ENCODE measurements at places on chromosomes 4 and X.

DNA sequence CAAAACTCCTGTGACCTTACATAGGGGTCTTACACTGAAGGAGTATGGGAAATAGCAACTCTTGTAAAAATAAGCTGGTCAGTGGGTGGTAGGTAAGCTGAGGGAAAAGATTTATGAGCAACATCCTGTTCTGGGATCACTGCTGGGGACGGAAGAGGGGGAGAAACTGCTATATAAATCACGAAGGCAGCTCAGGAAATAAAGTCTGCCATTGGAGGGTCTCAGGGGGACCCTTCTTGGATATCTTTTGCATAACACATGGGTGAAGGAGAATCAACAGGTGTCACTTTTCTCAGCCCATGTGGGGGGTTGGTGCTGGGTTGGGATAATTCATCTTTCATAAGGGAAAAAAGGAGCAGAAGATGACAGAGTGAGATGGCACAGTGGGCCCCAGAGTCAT, 33.7 kb downstream of the AFF1 start:
- DNase-seq, result no peak

GRCh38 chr4:177478496-177478895, 36.3 kb upstream of the AGA start:
- DNase-seq, result no peak

DNA sequence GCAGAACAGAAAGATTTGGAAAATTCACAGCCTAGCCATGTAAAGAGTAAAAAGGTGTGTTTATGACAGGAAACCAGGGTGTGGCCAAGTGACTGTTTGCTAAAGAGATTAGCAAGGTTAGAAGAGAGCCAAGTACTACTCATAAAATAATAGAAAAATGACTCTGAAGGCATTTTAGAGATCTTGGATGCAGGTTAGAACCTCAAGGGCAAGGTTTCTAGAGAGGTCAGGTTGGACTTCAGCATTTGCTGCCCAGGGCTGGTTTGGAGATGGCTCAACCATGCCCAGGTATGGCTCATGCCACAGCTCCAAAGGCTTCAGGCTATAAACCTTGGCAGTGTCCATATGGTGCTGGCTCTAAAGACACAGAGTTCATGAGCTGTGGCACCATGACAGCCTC, 40.6 kb upstream of the ADGRA3 start:
- DNase-seq, result no peak

DNA sequence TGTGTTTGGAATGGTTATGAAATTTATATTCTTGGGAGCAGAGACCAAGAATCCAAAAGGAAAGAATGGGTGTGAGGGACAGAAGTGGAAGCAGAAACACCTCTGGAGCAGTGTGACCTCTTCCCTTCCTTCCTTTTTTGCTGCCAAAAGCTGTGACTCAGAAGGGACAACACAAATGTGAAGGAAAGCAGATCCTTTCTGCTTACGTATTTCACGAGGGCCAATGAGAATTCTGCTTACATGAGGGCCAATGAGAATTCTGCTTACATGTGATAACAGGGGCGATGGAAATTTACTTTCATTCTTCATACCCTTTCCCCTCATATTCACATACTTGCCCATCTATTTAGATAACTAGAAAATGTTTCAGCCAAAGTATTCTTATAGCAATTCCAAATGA, 404.6 kb downstream of the PRDM5 start:
- no peak for DNase-seq

GRCh38 chr4:86107112-86107511, 252.7 kb downstream of the MAPK10 start:
- no peak for DNase-seq

GRCh38 chrX:120350450-120351138, 11.3 kb upstream of the ATP1B4 start:
- no peak for DNase-seq

- no peak for DNase-seq
Measured at GRCh38 chr4:16843831-16844508, 54.5 kb downstream of the LDB2 start.

- no peak for DNase-seq
Measured at GRCh38 chr4:38671592-38671940, 7.6 kb downstream of the KLF3 start.

GRCh38 chr4:54213001-54213400, 16.1 kb upstream of the PDGFRA start:
- no peak for DNase-seq

DNA sequence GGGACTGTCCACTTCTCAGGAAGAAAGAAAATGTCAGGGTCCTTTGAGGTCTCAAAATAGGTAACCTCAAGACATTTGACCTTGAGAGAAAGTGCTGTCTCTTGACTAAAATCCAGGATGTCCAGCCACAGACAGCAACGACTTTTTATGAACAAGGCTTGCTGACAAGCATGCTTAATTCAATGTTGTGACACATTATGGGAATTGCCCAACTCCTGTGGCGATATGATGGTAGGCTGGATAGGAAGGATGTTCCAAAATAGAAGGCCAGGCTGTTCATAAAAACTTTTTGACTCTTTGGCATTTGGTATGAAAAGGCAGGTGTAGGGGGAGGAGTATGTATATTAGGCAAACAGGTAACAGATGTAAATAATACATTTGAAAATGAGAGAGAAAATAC, 50.8 kb upstream of the EDNRA start:
- DNase-seq, result no peak

- peak; percentile 21 for DNase-seq
Measured at GRCh38 chr4:59565836-59566235, 1634.3 kb upstream of the ADGRL3 start.

DNA sequence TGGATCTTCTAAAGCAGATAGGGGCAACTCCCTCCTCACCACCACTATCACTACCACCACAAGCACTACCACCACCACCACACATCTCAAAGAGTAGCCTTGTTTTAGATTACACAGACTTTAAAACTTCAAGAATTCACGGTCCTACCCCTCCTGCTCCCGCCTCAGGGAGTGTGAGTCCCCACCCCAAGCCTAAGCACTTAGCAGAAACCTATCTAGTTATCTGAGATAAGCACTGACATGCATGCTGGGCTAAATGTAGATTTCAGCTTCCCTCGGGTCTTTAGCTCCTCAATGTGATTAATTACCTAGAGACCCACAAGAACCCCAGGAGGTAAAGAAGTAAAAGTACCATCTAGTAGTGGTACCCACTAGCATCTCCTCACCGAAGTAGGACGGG, 775 bp downstream of the AMOT start:
- no peak for DNase-seq

GRCh38 chr4:102564399-102565059, 63.4 kb downstream of the NFKB1 start:
- DNase-seq, result no peak

- no peak for DNase-seq
Measured at GRCh38 chr4:35238793-35239192, 1005.5 kb downstream of the ARAP2 start.

- no peak for DNase-seq
Measured at GRCh38 chrX:16185725-16186136, 18.4 kb downstream of the MAGEB17 start.

GRCh38 chr4:173169428-173170181, 994 bp downstream of the GALNT7 start:
- no peak for DNase-seq

DNA sequence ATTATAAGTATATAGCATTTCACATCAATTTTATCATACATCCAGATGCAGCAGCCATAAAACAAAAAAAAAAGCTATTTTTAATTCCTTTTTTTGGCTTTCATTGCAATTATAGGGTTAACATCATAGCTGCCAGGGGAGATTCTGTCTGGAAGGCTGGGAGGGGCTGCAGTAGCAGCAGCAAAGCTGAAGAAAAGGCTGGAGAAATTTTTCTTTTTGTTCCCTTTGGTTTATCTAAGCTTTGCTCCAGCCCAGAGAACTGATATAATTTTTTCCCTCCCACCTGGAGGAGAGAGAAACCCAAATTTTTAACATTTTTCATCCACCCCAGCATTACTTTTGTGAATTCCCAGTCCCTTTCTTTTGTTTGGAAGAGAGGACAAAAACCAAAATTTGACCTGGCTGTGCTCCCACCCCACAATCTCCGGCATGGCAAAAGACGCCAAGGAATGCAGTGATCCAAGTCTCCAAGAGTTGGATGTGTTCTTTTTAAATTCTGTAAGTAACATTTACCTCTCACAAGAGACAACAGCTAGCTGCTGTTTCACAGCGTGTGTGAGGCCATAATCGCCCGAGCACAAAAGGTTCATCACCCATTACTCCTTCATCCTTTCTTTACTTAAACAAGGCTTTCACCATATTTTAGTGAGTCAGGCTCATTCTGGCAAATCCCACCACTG, 25.1 kb upstream of the FAM156A start:
- no peak for DNase-seq

DNA sequence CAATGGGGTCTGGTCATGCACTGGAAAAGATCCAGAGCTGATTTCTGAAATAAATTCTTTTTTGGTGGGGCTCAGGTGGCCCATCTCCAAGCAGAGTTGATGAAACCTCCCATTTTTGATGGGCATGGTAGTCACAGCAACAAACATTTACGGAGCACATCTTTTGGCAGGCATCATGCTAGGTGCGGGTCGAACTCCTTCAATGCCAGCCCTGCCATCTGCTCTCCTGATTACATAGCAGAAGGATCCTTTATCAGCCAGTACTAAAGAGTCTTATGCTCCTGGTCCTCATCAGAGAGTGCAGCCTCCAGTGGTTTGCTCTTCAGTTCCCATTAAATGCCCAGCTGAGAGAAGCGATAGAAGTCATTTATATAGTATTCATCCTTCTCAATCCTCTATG, 121.7 kb downstream of the GRXCR1 start:
- DNase-seq, result peak; percentile 61

DNA sequence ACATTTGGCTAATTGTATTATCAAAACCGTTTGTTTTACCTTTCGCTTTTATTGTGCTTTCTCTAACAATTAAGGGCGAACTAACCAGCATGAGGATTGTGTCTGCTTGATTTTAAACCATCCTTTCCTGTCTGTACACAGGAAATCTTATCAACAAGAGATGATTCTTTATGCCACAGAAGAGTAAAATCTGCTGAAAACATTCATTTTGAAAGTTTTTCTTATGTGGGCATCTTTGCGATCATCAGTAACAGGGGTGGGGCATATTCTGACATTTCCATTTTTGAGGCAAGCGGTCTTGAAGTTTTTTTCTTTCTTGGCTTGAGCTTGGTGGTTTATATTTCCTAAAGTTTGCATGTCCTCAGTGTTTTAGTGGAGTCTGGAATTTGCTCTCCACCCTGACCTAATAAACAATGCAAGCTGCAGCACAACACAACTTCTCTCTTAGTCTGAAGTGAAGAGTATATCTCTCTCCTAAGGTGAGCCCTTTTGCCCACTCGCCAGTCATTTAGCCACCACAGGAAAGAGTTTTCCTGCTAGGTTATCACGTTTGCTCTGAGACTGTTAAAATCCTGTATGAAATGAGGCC, 26.6 kb downstream of the NFKB1 start:
- no peak for DNase-seq

DNA sequence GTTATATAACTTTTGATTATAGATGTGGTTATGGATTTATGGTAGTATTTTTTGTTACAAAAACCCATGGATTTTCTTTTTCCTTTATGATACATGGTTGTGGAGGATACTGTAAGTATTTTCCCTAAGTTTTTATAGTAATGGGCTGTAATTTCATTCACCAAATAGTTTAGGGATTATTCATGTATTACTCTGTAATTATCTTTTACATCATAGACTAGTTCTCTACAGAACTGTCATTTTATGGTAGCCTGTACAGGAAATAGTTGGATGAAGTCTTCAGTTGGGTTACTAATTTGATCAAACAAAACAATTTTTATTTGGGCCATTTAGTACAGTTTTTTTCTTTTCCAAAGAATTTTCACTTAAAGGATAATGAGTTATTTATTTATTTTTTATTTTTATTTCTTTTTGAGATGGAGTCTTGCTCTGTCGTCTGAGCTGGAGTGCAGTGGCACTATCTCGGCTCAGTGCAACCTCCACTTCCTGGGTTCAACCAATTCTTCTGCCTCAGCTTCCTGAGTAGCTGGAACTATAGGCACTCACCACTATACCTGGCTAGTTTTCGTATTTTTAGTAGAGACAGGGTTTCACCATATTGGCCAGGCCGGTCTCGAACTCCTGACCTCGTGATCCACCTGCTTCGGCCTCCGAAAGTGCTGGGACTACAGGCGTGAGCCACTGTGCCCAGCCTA, 42.1 kb downstream of the RBPJ start:
- no peak for DNase-seq

DNA sequence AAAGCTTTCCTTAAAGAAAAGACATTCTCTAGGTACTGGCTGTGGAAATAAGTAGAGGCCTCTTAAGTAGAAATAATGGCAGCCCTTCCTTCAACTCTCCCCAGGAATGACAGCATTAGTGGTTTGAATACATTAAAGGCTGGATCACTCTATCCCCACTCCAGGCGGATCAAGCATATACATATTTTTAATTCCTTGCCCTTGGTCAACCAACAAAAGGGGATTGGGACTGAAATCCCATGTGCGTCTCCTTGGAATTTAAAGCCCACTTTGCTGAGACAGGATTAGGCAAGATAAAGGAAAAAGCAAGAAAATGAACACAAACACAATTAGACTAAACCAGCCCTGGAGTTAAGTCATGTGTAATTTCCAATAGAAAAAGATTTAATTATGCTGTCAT, 391.3 kb downstream of the PPP1R2C start:
- DNase-seq, result no peak

DNA sequence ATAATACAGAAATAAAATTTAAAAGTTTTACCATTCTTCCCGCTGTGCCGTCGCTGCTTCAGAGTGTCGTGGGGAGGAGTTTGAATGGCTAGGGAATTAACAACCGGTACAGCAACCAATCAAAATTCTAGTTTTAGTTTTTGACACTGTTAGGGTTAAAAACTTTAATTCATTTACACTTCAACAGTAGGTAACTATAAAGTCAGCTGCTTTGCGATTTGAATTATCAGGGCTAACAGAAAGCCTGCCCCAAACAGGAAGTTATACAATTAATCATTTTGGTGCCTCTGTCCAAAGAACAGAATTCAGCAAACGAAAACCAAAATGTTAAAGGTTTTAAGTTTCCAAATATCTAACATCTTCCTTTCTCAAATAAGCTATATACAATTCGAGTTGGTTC, 2.3 kb downstream of the HNRNPD start:
- no peak for DNase-seq

GRCh38 chrX:40095583-40096394, 2.0 kb downstream of the BCOR start:
- no peak for DNase-seq

- DNase-seq, result no peak
Measured at GRCh38 chr4:87865288-87865687, 32.5 kb downstream of the MEPE start.

GRCh38 chrX:148161701-148162100, 180.6 kb downstream of the FMR1NB start:
- DNase-seq, result peak; percentile 1

DNA sequence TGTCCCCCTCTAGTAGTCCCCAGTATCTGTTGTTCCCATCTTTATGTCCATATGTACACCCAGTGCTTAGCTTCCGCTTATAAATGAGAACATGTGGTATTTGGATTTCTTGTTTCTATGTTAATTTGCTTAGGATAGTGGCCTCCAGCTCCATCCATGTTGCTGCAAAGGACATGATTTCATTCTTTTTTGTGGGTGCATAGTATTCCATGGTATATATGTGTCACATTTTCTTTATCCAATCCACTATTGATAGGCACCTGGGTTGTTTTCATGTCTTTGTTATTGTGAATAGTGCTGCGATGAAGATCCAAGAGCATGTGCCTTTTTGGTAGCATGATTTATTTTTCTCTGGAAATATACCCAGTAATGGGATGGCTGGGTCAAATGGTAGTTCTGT, 6.3 kb downstream of the RAP1GDS1 start:
- DNase-seq, result no peak

- DNase-seq, result peak; percentile 66
Measured at GRCh38 chrX:39736216-39737211, 361.2 kb downstream of the BCOR start.

- DNase-seq, result peak; percentile 9
Measured at GRCh38 chrX:104659005-104659744, 93.2 kb downstream of the IL1RAPL2 start.
